Activated naive CD8-positive, alpha-beta T cell treated with anti-CD3 and anti-CD28 coated beads for 36 hours (primary cell): ENCODE measurements at places on chromosomes 4 and X. TPM values are rescaled to one million over a fixed set of nuclear protein-coding genes. Genes with fewer than 3 reads are reported as not detected.

GRCh38 chr4:157072002-157072401 lies 3.9 kb upstream of the GLRB start:
- H3K27me3 ChIP-seq, result peaks cover 29% of the 10 kb centered on the region
- no peaks in the 10 kb centered on the region for H3K4me1 ChIP-seq
- DNase-seq, result no peak
- no peak overlapping the region for H3K27ac ChIP-seq

- no peaks in the 10 kb centered on the region for H3K4me1 ChIP-seq
- no peak overlapping the region for H3K27ac ChIP-seq
- no peak for DNase-seq
- H3K4me3 ChIP-seq, result no peak overlapping the region
- no peaks in the 10 kb centered on the region for H3K27me3 ChIP-seq
- H3K36me3 ChIP-seq, result no peaks in the 10 kb centered on the region
Observed at GRCh38 chr4:5461477-5461876, 246.9 kb downstream of the EVC2 start.

DNA sequence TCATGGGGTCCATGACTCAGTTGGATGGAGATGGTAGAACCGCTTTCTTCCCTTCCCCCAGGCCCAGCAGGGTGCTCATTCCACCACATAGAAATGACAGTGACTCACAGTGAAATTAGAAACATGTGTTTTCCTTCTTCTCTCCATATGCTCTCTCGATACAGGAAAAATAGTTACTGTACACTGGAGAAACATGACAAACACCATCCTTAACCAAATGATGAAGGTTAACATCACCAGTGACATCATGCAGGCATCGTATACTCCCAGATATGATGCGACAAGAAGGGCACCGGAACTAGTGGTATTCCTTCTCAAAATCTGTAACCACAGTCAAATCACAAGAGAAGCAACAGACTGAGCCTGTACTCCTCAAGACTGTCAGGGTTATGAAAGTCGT lies 11.7 kb upstream of the RAB40A start:
- DNase-seq, result no peak
- peaks cover 4% of the 10 kb centered on the region for H3K27me3 ChIP-seq
- H3K4me3 ChIP-seq, result no peak overlapping the region
- H3K4me1 ChIP-seq, result peaks cover 5% of the 10 kb centered on the region

GRCh38 chr4:1770245-1770644 lies 22.8 kb upstream of the FGFR3 start:
- H3K36me3 ChIP-seq, result no peaks in the 10 kb centered on the region
- no peak for DNase-seq
- H3K4me1 ChIP-seq, result peaks cover 2% of the 10 kb centered on the region
- H3K4me3 ChIP-seq, result no peak overlapping the region

GRCh38 chr4:2060611-2061185 lies 1.6 kb downstream of the NAT8L start:
- no peak overlapping the region for H3K27ac ChIP-seq
- H3K4me1 ChIP-seq, result peaks cover 3% of the 10 kb centered on the region
- no peak for DNase-seq
- H3K4me3 ChIP-seq, result no peak overlapping the region

- H3K36me3 ChIP-seq, result peaks cover 81% of the 10 kb centered on the region
- H3K27ac ChIP-seq, result peak overlapping the region; percentile 97
- H3K27me3 ChIP-seq, result no peaks in the 10 kb centered on the region
Observed at GRCh38 chr4:125833-126232, 1.5 kb downstream of the ZNF718 start.

GRCh38 chr4:6852582-6852981 lies 57.0 kb upstream of the TBC1D14 start:
- H3K27ac ChIP-seq, result no peak overlapping the region
- H3K27me3 ChIP-seq, result no peaks in the 10 kb centered on the region
- H3K4me1 ChIP-seq, result peaks cover 31% of the 10 kb centered on the region
- H3K36me3 ChIP-seq, result peaks cover 53% of the 10 kb centered on the region

EPHA5 gene
- total RNA-seq, result not detected

SH3D19 gene
- not detected for total RNA-seq

TREX2 gene
- 1.8 TPM for total RNA-seq

RENBP gene
- total RNA-seq, result 15.2 TPM

AVPR2 gene
- total RNA-seq, result not detected
